ENCODE measurements at places on chromosomes 5 and 9.

DNA sequence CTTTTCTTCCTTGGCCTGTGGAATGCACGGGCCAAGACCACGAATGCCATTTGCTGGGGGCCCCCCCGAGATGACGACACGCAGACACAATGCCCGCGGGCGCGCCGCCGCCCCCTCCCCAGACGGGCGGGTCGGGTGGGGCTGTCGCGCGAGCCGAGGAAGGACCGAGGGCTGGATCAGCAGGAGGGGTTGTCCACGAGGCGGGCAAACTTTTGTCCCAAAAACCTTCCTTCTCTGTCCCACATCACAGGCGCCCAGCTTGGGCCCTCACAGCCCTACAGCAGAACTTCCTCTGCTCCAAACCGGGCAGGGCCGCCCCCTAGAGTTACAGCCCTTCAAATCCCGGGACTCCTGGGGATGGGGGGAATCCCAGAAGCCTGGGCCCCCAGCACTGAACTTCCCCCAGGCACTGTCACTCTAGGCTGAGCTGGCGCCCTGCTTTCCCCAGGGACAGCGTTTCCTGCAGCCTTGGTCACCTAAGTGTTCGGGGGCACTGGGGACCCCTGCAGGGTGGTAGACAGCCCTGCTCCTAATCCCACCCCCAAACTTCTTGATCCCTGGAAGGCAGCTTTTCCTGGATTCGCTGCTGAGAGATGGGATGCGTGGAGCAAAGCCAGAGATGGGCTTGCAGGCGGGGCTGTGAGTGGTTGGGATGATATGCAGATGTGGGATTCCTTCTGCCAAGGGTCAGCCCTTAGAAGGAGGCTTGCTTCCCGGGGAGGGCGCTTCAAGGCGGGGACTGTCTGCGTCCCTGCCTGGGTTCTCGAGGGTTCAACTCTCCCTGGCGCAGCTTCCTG is 980 bp downstream of the COL5A1 start:
- peak; percentile 94 for DNase-seq

GRCh38 chr5:178496642-178497041 is 93.6 kb downstream of the COL23A1 start:
- no peak for DNase-seq

DNA sequence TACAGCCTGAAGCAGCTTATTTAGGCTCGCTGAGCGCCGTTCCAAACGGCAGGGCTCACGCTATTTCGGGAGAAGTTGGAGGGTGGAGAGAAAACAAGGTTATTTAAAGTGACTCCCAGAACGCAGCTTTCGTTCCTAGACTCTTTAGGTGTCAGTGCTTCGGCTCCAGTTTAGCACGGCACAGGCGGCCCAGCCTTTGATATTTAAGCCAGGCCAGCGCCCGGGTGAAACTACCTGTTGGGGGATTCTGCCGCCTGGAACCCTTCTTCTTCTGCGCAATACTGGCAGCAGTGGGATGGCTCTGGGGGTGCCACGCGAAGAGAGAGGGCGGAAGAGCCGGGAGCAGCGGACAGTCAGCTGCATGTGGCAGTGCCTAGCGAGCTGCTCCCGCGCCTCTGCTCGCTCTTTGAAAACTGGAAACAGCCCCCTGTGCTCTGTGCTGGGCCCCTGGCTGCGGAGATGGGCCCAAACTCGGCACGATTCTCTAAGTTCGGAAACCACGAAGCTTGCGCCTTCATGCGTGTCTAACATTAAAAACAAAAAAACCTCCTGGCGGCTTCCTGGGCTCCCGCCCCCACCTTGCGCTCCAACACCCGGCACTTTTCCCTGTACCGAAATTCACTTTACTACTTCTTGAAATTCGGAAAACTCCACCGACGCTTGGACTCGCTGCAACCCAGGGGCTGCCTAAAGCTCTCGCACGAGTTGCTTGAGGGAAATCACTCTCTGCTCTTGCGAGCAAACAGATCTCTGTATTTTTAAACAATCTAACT is 34.6 kb upstream of the NFIB start:
- DNase-seq, result no peak

DNA sequence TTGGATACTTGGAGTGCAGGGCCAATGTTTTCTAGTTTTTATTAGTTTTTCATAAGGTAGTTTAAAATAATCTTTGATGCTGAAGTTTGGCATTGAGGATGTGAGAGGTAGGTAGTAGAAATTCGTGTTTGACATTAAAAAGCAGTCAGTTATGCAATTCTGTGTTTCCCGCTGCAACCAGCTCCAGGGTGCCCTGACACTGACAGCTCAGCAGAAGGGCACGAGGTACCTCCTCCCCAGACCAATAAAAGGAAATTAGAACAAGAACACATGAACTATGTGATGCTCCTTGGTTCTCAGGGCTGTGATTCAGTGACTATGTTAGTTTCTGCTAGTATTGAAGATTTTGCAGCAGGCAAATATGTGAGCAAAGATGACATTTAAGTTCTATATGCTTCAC is 40.2 kb downstream of the NSUN2 start:
- DNase-seq, result no peak

- no peak for DNase-seq
Measured at GRCh38 chr5:130198927-130199326, 294.7 kb downstream of the CHSY3 start.

DNA sequence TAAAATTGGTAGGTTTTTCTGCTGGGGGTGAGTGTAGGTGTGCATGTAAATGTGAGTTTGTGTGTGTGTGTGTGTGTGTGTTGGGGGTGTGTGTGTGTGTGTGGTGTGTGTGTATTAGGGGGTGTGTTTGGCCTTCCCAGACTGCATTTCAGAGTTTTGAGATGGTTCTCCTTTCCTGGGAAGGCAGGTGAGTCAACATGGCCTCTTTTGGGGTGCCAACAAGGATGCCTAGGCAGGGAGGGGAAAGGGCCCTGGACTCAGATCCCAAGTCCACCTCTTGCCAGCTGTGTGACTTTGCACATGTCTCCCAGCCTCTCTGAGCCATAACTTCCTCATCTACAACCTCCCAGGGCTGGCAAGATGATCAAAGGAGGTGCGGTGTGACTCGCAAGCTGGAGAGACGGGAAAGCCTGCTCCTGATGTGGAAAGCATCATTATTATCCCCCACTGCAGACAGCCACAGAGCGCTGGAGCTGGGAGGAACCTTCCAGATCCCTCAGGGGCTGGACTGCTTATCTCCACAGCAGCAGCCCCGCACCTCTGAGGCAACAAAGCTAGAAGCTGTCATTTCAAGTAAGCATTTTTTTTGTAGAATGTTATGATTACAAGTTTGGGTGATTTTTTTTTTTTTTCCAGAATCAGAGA is 63.5 kb upstream of the TBC1D2 start:
- no peak for DNase-seq

DNA sequence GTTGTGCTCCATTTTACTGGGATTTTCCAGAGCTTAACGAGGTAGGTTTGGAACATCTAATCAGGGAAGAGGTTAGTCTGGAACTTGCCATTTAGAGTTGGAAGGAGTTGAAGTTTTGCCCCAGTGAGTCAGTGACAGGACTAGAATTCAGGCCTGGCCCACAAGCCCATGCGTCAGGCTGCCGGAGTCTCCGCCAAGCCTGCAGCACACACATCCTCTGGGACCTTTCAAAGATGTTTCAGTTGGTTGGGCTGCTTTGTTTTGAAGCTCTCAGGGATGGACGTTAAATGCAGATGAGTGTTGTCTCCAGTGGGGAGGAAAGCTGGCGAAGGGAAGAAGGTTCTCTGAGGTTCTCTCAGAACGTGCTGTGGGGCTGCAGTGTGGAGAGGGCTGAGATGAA is 147.0 kb downstream of the PSAT1 start:
- DNase-seq, result no peak

- DNase-seq, result no peak
Measured at GRCh38 chr5:18652404-18653215, 1018.4 kb downstream of the TAF11L14 start.

GRCh38 chr9:90124961-90125360 is 517.7 kb downstream of the DIRAS2 start:
- no peak for DNase-seq

GRCh38 chr9:37575001-37575400 is 1.2 kb downstream of the FBXO10 start:
- no peak for DNase-seq

DNA sequence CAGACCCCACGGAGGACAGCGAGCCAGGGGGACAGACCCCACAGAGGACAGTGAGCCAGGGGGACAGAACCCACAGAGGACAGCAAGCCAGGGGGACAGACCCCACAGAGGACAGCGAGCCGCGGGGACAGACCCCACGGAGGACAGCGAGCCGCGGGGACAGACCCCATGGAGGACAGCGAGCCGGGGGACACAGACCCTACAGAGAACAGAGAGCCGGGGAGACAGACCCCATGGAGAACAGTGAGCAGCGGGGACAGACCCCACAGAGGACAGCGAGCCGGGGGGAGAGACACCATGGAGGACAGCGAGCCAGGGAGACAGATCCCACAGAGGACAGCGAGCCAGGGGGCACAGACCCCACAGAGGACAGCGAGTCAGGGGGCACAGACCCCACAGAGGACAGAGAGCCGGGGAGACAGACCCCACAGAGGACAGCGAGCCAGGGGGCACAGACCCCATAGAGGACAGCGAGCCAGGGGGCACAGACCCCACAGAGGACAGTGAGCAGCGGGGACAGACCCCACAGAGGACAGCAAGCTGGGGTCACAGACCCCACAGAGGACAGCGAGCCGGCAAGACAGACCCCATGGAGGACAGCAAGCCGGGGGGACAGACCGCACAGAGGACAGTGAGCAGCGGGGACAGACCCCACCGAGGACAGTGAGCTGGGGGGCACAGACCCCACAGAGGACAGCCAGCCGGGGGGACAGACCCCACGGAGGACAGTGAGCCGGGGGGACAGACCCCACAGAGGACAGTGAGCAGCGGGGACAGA is 4.4 kb upstream of the ZDHHC11 start:
- DNase-seq, result no peak

- DNase-seq, result no peak
Measured at GRCh38 chr9:117464941-117465616, 50.2 kb upstream of the ASTN2 start.

Data from 8988T (cell line).